ENCODE measurements at places on chromosomes 7 and 10.

DNA sequence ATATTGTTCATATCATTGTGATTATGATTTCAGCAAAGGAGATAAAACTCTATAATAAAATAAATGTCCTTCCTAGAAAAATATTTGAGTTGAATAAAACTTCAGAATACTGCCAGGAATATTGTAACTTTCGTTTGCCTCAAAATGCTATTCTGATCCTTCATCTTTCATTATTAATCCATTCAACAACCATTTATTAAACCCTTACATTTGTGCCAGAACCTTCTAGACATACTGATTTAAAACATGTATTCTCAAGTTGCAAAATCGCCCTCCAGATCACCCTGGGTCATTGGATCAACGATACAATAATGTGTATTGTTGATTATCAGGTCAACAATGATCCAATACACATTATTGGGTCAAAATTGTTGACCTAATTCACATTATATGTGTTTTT, 759.8 kb downstream of the CNTNAP2 start:
- no peak for DNase-seq

DNA sequence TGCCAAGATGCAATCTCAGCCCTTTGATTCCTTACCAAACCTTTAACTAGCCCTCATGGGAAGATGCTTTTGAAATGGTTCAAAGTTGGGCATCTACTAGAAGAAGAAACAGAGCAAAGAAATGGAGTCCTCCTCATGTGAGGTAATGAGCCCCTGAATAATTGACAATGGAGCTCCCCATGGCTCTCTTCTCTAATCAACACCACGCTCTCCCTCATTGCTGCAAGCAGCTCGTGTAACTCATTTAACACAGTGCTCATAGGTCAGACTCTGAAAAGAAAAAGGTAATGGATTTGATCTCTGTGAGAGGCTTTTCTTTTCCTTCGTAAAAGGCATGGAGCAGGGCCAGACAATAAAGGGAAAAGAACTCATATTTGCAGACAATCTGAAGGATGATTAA, 312.8 kb downstream of the PHTF2 start:
- no peak for DNase-seq

DNA sequence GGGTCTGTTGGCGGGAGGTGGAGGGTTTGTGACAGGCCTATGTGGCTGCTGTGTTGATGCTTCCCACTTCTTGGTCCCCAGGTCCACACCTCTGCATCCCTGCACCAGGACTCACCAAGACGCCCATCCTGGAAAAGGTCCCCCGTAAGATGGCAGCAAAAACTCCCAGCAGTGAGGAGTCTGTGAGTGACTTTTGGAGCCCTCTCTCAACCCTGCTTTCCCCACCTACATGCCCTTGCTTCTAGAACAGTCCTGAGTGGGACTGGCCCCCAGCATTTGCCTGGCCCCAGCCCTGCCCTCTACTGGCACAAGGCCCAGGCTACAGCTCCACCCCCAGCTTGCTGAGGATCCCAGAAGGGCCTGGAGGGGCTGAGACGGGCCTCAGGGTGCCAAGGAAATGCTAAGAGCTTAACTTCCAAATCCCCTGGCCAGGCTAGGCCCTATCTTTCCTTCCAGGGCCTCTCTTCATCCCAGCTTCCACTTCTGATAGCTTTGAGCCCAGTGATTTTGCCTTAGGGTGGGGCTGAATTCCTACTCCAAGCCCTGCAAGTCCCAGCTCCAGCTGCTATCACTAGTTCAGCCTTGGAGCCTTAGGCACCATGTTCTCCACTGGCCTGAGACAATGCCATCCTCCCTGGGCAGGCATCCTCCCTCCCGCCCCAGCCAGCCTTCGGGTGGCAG, 2.7 kb downstream of the CHAT start:
- DNase-seq = no peak

DNA sequence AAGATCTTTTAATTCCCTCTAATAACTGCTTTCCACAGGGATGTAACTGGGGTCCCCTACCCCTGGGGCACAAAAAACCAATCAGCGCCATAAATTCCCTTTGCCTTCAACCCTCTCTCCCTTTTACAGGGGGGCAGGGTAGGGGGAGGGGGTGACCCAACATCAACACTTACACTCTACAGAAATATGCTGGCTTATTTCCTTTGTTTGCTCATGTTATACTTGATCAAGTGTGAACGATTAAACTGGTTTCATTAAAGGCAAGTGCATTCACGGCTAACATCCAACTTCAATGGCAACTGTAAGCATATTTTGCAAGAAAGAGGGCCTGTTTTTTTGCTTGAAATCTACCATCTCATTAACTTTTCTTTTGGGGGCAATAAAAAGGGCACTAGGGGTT, 2.9 kb downstream of the CTBP2 start:
- no peak for DNase-seq

DNA sequence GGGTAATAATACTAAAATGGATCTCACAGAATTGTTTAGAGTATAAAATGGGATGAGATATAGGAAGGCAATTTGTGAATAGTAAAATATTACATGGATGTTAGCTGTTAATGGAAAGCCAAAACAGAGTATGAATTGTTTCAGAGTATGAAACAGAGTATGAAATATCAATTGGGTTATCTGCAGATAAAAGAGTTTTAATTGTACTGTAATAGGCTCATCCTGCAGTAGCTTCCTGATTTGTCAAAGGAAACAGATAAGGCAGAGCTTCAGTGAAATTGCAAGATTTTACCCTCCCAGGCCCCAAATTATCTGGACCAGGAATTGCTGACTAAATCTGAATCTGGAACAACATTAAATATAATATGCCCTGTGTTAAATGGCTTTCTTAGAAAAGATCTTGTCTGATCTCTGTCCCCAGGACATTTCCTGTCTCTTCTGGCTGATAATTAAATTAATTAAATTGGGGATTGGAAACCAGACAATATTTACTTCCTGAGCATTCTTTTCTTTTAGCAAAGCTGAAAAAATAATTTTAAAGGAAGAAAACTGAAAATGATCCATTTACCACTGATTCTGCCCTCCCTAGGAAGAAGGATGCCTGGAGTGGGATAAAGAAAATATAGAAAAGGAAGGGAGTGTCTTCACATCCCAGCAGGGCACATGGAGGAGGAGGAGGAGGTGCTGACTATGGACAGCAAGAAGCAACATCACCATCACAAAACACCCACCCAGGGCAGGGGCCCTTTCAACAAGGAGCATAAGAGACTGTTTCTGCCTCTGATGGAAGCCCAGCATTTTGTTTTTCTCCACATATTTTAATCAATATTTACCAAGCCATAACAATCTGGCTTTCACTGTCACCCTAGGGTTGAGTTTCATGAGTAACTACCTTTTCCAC, 18.5 kb downstream of the PTN start:
- no peak for DNase-seq

DNA sequence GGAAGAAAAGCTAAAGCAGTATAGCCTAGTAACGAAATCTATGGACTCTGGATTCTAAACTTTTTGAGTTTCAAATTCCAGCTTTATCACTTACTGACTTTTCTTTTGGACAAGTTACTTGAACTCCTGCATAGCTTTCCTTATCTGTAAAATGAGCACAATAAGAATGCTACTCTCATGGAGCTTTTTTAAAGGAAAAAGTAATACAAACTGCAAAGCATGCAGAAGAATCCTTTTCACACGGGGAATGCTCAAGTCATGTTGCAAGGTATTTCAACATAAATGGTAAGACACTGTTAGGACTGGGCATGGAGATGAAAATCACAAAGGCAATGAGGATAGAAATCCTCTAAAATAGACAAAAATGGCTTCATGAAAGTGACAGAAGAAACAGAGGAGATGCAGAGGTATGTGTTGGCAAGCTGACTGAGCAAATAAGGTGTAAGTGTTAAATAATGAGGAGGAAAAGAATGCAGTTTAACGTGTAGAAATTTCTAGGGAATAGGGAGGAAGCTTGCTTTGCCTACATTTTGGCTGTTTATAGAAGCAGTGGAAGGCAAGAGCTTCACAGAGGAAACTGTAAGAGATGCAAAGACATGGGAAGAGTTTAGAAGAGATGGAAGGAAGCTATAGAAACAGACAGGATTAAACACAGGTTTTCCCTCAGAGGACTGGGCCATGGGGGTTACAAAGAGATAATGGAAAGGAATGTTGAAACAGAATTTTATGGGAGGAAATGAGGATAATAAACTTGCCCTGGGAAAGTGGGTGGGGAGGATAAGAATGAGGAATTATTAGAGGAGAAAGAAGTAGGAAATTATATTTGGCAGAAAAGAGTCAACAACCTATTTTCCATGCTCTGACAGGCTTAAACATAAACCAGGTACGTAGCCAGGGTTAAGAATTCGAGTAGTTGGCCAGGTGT, 28.8 kb upstream of the SNX13 start:
- no peak for DNase-seq

- no peak for DNase-seq
Observed at GRCh38 chr10:126163506-126163905, 224.8 kb downstream of the ADAM12 start.

GRCh38 chr7:41659539-41659938, 43.4 kb downstream of the INHBA start:
- DNase-seq = no peak

- no peak for DNase-seq
Observed at GRCh38 chr10:112308125-112308502, 24.9 kb downstream of the TECTB start.

DNA sequence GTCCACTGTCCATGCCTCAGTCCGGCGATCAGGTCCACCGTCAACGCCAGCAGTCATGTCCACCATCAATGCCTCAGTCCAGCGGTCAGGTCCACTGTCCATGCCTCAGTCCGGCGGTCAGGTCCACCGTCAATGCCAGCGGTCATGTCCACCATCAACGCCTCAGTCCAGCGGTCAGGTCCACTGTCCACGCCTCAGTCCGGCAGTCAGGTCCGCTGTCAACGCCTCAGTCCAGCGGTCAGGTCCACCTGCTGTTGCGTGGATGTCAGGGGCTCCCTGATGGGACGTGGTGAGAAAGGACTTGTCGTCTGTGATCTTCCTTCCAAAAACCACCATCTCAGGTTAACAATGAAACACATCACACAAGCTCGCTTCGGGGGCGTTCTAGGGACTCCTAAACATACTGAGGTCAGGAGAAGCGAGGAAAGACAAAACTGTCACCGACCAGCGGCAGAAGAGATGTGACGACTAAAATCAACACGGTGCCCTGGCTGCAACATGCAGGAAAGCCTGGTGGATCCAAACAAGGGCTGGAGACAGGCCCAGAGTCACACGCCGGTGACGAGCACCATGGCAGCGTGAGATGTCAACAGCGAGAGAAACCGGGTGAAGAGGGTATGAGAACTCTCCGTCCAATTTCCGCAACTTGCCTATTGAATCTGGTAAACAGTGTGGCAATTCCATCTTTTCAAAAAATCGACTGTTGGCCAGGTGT, 264.2 kb downstream of the MAD1L1 start:
- no peak for DNase-seq

DNA sequence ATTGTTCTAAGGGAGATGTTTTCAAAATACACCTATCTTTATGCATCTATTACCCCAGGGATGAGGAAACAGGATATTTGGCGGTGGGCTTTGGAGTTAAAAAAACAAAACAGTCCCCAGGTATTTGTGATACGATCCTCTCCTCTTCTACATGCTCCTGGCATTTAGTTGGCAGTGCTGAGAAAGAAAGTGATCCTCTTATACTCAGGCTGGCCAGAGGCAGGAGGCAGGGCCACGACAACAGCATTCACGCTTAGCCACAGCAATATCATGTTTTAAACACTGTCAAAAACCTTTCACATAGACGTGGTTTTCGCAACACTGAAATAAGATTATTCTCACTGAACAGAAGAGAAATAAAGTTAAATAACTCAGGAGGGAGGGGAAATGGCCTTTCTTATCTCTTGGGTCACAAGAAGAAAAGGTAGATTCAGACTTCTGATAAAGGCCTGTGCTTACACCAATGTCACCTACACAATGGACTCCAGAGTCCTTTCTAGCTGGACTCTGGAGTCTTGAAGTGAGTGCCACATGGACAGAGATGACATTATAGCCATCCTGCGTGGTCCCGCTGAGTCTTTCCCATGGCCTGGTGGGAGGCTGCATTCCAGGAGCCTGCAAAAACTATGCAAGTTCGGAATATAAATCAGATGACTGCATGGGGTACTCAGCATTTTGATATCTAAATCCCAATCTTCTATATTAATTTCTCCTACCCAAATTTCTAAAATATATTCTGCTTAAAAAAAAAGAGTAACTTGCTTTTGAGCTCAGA, 88.7 kb downstream of the PIP4K2A start:
- no peak for DNase-seq

- no peak for DNase-seq
Observed at GRCh38 chr10:62330213-62330612, 44.0 kb upstream of the ZNF365 start.

- no peak for DNase-seq
Observed at GRCh38 chr7:108332937-108333336, 123.3 kb downstream of the NRCAM start.

DNA sequence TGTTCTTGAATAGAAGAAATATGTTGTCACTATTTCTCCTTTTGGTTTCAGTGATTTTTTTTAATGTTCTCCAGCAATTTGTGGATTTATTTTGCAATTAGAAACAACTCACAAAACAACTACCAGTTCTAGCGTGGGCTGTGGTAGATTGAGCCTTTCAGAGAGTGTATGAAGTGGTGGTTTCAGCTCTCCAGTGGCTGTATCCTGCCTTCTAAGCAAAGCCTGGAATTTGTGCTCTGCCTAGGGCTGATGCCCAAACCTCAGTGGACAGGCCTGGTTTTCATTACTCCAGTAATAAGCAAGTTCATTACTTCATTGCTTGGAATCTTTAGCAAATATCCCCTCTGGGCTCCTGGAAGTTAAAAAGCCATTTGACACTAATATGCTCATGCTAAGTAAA, 35.9 kb downstream of the APBB1IP start:
- DNase-seq = no peak

DNA sequence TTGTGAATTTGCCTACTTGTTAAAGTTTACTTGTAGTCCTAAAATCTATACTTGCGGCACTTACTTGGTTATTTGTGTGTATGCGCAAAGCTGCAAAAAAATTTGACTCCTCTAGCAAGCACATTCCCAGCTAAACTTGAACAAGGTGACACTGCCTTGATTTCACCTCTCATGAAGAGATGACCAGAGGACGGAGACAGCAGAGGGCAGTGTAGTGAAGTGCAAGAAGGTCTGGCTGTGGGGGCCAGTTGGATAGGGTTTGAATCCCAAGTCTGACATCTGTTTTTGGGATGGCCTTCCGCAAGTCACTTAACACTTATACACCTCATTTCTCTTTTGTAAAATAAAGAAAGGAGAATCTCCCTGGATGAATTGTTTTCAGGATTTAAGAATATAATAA, 15.7 kb downstream of the SLK start:
- DNase-seq = no peak

- no peak for DNase-seq
Observed at GRCh38 chr7:121730869-121731268, 142.1 kb upstream of the PTPRZ1 start.

DNA sequence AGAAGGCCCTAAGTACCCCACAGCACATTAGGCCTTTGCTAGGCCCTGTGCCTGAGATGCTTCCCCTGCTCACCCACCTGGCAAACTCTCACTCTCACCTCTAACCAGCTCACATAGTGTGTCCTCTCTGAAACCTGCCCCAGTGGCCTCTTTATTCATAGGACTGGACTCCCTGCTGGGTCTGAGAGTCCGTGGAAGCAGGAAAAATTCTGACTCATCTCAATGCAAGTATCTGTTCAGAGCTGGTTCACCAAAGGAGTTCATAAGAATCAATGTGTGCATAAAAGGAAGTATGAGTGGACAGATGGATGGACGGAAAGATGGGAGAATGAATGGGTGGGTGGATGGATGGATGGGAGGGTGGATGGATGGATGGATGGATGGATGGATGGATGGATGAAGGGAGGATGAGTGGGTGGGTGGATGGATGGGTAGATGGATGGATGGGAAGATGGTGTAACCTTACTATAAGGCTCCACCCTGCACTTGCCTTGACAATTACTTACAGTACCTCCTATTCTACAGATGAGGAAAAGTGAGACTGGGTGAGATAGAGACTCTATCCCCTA, 111.2 kb upstream of the ZMIZ1 start:
- DNase-seq = no peak
